Fibroblast of skin of abdomen (primary cell): ENCODE measurements at places on chromosomes 1 and 21.
A peak's percentile ranks its signal among the peaks of the same experiment; 100 is the strongest.

- no peak for DNase-seq
Measured at GRCh38 chr1:62800281-62800680, 16.3 kb downstream of the ATG4C start.

GRCh38 chr1:183739082-183739481, 65.8 kb upstream of the RGL1 start:
- no peak for DNase-seq

DNA sequence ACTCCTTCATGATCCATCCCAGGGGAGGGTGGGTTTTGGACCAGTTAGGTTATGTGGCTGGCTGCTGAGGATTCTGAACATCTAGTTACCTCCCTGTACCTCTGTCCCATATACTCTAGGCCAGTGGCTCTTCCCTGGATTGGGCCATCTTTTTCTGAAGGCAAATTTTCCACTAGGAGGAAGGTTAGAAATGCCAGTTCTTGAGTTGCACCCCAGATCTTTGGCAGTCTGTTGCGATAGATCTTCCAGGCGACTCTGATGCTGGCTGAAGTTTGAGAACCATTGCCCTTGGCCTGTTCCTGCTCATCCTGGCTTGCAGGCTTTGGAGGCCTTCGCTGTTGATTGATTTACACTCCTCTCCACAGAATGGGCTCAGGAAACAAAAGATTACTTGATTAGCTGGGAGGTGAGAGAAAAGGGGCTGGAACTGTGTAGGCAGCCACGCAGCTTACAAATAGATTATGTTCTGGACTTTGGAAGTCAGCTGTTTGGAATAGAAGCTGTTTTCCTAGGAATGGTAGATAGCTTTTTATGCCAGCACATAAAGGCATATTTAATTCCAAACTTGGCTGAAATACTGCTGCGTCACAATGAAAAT, 110.1 kb downstream of the MRPS6 start:
- no peak for DNase-seq

DNA sequence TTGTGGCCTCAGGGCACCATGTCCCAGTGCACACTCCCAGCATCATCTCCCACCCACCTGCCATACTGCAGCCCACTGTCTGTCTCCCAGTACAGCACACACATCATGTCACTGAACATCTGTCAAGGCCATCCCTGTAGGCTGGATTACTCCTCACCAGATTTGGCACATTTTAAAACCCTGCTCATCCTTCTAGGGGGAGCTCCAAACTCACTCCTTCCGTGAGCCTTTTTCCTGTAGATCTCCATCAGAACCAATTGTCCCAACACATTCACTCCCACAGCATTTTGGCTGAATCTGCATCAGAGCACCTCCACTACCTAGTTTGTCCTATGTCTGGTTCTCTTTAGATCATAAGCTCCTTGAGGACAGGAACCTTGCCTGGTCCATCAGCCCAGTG, 58.6 kb upstream of the GRIK3 start:
- DNase-seq: no peak

DNA sequence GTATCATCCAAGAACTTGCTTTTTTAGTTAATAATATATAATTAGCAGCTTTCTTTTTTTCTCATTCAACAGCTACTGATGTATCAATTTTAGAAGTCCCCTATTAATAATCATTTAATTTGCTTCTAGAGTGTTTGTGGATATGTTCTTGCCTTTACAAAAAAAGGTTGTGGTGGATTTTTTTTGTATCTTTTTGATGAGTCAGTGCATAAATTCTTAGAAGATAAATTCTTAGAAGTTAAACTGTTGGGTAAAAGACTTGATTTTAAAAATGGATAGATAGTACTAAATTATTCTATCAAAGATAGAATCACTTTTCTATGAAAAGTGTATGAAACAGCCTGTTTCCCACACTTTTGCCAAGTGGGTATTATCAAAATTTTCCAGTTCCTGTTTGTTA, 11.9 kb downstream of the FGGY start:
- DNase-seq: no peak

DNA sequence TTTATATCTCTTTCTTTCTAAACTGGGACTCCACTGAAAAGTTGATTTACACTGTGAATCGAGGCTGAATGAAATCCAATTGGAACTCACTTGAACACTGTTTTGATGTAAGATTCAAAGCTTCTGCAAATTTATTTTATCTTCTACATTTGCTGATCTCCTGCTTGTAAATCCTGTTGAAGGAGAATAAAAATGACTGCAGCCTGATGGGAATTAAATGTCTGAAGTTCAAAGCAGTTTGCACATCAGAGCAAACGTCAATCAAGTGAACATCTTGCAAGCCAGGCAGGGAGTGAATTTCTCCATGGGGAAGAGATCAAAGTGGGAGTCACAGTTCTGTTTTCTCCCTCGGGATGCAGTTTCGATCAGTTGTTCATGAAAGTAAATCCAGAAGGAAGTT, 127.2 kb downstream of the CACHD1 start:
- DNase-seq: no peak

- DNase-seq: peak; percentile 45
Measured at GRCh38 chr1:61388566-61388965, 306.2 kb downstream of the NFIA start.
